ENCODE measurements at places on chromosomes 3 and 15. TPM values are rescaled to one million over a fixed set of nuclear protein-coding genes. Genes with fewer than 3 reads are reported as not detected.

- no peaks in the 10 kb centered on the region for H3K36me3 ChIP-seq
- peaks cover 24% of the 10 kb centered on the region for H3K27me3 ChIP-seq
- H3K4me3 ChIP-seq: no peak overlapping the region
- DNase-seq: no peak
- no peak overlapping the region for H3K27ac ChIP-seq
Observed at GRCh38 chr3:40321818-40322217, 12.3 kb downstream of the EIF1B start.

- no peak overlapping the region for H3K4me3 ChIP-seq
- H3K27me3 ChIP-seq: no peaks in the 10 kb centered on the region
- H3K36me3 ChIP-seq: peaks cover 18% of the 10 kb centered on the region
Observed at GRCh38 chr15:71893691-71894090, 83.3 kb downstream of the NR2E3 start.

PDZRN3 gene
- total RNA-seq: not detected

REC114 gene
- not detected for total RNA-seq

ITPKA gene
- total RNA-seq: 0.29 TPM

AGBL1 gene
- total RNA-seq: not detected

GRCh38 chr3:43094381-43094780 lies 11.5 kb downstream of the POMGNT2 start:
- no peaks in the 10 kb centered on the region for H3K27me3 ChIP-seq
- no peak overlapping the region for H3K4me3 ChIP-seq
- H3K36me3 ChIP-seq: peaks cover 7% of the 10 kb centered on the region
- peaks cover 22% of the 10 kb centered on the region for H3K4me1 ChIP-seq
- H3K27ac ChIP-seq: no peak overlapping the region
- DNase-seq: no peak

Measured in T-helper 17 cell (primary cell).